ENCODE measurements at places on chromosomes 12 and 14.

- no peak for DNase-seq
Measured at GRCh38 chr14:73889376-73889775, 2.7 kb downstream of the ZNF410 start.

GRCh38 chr12:64757771-64758170, 1.4 kb downstream of the GNS start:
- no peak for DNase-seq

GRCh38 chr12:124774462-124775167, 89.0 kb downstream of the SCARB1 start:
- DNase-seq, result peak; percentile 91

GRCh38 chr14:96660667-96661066, 136.5 kb upstream of the VRK1 start:
- DNase-seq, result no peak

DNA sequence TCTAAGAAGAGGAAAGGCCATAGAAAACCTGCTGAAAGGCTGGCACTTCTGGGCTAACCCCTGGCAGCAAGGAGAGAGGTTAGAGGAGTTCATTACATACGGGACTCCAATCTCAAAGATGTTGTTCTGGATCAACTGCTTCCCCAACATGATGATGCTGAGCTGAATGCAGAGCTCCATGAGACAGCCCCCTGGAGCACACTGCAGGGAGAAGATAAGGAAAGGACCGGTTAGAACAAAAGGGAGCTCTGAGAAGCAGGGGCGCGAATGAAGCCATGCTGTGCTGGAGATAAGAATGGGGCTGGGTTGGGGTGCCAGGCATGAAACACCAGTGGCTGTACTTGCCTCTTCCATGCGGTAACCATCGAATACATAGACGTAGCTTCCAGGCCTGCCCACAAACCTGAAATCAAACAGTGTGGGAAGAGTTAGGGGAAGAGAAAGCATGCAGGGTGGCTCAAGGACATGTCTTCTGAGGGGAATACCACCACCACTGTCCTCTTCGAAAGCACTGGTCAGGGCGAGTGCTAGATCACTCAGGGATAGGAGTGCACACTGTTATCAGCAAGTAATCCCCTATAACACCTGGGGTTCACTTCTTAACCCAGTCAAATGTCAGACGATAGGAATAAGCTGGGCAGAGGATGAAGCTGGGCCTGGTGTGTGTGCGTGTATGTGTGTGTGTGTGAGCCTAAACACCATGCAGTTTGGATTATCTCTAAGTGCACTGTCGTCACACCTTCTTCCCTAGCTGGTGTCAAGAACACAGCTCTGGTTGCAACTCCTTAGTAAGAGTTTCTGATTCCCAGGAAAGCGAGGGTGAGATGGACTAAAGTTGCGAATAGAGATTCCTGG, 180.9 kb downstream of the NTF3 start:
- no peak for DNase-seq

- peak; percentile 71 for DNase-seq
Measured at GRCh38 chr14:105168979-105169507, 467 bp upstream of the JAG2 start.

DNA sequence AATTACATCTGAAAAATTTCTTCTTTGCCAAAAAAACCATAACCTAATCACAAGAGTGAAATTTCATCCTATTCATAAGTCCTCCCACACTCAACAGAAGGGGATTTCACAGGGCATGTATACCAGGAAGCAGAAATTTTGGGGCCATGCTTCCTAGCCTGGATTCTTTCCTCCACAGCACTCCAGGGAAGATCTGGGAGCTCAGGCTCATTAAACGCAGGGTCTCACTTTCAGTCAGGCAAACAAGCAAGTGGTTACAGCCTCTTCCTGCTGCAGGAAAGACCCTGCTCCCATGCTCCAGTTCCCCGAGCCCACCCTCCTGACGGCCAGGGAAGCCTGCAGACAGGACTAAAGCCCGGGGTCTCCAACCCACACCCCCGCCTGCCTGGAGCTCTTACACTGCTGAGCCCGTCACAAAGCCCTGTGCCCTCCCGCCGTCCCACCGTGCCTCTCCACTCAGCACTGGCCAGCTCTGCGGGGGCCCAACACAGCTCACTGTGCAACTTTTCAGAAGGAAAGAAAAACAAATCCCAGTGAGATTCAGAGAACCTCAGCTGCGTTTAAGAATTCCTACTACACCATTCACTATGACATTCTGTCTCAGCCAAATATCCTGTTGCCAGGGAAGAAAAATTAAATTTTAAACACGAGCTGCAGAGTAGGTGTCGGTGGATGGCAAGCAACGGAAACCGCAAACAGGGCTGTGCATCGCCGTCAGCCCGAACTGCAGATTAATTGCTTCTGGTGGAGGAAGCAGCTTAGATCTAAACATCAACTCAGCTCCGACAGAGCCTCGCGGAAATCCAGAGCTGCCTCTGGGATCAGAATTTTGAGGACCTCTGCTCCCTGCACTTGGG, 106.7 kb upstream of the SFSWAP start:
- DNase-seq, result peak; percentile 59

DNA sequence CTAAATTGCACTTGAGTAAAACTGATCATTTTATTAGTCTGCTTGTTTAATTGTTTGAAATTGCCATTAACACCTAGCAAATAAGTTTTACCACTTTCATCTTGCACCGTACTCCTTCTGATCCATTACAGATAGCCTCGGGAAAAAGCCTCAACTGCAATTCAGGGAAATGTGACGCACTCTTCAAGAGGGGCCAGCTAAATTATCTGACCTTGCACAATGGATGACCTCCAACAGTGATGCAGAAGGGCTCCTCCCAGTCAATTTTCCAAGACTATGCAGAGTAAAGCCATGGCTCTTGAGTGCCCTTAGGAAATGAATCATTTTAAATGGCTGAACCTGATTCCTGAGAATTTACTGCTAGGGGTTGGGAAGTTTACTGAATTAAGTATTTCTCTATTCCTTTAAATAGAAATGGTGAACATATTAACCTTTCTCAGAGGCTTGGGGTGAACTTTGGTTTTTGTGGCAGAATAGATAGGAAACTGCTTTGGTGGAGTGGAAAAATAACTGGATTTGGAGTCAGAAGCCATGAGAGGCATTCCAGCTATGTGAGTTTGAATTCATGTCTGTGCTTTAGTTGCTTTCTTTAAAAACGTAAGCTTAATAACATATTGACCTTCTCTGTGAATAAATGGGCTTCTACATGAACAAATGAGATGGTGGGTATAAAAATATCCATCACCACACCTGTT, 64.8 kb upstream of the OVCH1 start:
- peak; percentile 22 for DNase-seq

GRCh38 chr14:49865431-49865859, 12.9 kb upstream of the NEMF start:
- DNase-seq, result peak; percentile 79

DNA sequence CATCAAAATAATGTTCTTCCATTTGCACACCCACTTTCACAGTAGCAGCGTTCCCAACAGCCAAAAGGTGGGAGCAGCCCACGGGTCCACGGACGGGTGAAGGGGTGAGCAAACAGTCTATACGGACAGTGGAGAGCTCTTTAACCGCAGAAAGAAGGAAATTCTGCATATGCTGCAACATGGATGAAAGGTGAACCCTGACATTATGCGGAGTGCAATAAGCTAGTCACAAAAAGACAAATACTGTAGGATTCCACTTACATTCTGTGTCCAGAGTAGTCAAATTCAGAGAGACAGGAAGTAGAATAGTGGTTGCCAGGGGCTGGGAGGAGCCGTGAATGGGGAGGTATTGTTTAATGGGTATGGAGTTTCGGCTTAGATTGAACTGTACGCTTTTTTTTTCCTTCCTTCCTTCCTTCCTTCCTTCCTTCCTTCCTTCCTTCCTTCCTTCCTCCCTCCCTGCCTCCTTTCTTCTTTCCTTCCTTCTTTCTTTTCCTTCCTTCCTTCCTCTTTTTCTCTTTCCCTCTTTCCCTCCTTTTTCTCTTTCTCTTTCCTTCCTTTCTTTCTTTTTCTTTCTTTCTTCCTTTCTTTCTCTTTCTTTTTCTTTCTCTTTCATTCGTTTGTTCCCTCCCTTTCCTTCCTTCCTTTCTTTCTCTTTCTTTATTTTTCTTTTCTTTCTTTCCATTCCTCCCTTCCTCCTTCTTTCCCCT, 15.8 kb upstream of the ANKRD9 start:
- DNase-seq, result peak; percentile 76

GRCh38 chr14:75561013-75561432, 17.4 kb upstream of the FLVCR2 start:
- DNase-seq, result peak; percentile 86

DNA sequence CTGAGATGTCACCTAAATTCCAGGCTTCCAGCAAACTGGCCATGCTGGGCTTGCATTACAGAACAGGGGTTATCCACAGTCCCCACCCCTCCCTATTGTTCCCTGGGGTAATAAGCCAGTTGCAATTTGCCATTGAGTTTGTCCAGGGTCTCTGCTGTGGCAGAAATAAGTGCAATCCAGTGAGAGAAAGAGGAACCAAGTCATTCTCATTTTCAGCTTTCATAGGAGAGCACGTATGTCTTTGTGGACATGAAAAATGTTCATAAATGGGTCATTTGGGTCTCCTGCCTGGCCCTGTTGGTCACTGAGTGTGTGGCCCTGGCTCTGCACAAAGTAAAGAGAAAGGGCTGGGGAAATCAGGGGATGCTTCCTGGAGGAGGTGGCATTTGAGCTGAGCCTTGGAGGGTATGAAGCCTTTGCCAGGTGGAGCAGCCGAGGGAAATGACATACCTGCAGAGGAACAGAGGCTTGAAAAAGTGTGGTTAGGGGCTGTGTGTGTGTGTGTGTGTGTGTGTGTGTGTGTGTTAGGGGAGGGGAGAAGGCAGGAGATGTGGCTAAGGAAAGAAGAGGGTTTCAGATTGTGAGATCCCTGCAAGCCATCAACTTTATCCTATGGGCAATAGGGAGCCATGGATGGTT, 29.3 kb downstream of the CMKLR1 start:
- DNase-seq, result no peak

DNA sequence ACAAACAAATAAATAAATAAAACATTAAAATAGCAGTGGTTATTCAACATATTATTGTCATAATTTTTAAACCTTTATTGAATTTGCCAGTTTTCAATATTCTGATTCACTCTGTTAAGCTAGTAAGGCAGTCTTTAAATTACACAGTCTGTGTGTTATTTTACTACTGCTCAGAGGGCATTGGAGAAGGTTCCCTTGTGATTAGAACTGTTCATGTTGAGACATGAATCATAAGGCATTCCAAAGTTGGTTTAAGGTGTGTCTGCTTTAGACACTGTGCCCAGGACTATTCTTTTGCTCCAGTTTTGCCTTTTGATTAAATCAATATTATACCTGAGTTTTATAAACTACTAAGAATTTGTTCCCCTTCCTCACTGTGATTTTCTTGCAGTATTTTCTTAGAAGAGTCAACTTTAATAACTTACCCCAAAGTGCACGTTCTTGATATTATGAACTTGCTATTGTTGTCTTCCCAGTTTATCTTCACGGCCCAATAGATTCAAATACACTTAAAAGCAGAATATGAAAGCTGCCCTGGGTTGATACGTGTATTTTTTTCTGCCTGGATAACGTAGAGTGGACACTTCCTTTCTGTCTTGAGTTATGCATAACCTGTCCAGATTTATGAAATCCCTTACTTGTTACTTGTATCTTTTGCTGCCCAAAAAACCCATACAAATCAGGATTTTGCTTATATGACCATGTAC, 105.3 kb upstream of the BCAT1 start:
- no peak for DNase-seq

DNA sequence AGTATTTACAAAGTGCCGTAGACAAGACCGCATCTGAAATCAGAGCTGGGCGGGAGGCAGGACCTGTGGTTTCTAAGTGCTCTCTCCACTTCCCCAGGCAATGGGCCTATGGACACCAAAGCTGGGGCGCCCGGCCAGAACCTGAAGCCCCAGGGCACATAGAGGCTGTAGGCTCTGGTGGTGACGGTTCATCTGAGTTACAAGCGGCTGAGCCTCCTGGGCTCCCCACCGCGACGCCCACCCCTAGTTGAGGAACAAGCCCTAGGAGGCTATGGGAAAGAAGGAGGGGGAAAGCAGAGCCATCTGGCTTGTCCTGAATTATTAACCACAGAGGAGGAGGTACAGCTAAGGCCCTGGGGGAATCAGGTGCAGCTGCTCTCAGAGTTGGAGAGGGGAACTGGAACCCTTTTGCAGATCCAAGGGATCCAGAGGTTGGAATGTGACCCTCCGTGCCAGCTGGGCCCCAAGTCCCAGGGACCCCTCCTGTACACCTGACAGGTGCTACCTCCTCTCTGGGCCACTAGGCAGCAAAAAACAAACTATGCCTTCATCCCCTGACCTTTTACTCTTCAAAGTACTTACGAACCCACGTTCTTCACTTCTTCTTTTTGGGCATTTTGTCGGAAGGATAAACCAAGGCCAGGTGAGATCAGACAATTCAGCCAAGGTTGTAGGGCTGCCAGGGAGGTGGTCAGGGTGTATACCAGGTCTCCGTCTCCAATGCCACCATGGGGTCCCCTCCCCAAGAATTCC, 77.2 kb downstream of the ARL6IP4 start:
- peak; percentile 91 for DNase-seq

- DNase-seq, result no peak
Measured at GRCh38 chr12:3145033-3145432, 67.9 kb downstream of the TSPAN9 start.

DNA sequence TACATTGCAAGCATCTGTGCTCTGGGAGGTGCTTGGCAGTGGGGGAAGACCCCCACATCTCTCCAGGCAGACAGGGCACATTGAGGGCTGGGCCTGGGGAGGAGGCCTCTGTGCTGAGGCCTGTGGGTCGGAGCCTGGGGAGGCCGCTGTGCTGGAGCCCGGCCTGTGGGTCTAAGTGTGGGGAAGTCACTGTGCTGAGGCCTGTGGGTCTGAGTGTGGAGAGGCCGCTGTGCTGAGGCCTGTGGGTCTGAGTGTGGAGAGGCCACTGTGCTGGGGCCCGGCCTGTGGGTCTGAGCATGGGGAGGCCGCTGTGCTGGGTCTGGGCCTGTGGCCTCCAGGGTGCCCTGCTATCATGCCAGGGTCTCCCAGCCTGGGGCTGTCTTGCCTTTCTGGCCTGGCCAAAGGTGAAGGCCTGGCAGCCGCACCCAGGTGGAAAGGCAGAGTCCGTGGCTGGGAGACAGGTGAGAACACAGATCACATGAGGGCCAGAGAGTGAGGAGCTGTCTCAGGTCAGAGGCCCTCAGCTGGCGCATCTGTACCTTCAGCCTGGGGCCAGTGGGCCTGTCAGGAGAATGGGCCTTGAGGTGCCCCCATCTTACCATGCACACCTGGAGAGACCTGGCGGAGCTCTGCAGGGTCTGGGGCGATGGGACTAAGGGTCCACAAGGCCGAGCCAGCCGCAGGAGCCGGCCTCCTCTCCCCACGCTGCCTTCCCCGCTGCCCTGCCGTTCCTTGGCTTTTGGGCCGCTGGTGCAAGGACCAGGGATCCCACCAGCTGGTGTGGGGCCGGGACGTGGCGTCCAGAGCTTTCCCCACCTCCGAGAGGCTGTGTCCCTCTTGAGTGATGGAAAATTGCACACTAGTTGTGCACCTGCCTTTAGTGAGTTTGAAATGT, 18.6 kb upstream of the CRIP2 start:
- no peak for DNase-seq

GRCh38 chr12:60930151-60930550, 1330.1 kb upstream of the USP15 start:
- DNase-seq, result no peak

- DNase-seq, result no peak
Measured at GRCh38 chr12:127280393-127281275, 986.3 kb upstream of the TMEM132C start.
